Tibial nerve (tissue), 4 donors: ENCODE measurements at places on chromosomes 7 and 10. TPM values are rescaled to one million over a fixed set of nuclear protein-coding genes. Genes with fewer than 3 reads are reported as not detected.

Gene POLD2
- 87.9 TPM for total RNA-seq

Gene SEMA3D
- total RNA-seq: 4.8 TPM

Gene ANKRD30A
- under 0.01 TPM for total RNA-seq

Gene CCL24
- not detected for total RNA-seq

Gene ZNF239
- total RNA-seq: 3.3 TPM

Gene STARD3NL
- 28.3 TPM for total RNA-seq

Gene PRKCQ
- 0.21 TPM for total RNA-seq

Gene FGF8
- not detected for total RNA-seq

Gene GIMAP4
- 44.1 TPM for total RNA-seq

Gene PHKG1
- 1.3 TPM for total RNA-seq

Gene LEP
- total RNA-seq: 70.7 TPM

Gene TRRAP
- 34.3 TPM for total RNA-seq

Gene SORCS3
- 3.9 TPM for total RNA-seq

Gene C10orf105
- total RNA-seq: 0.20 TPM

Gene DPYSL4
- total RNA-seq: 0.60 TPM

Gene MPP7
- total RNA-seq: 1.5 TPM

Gene PARG
- 36.1 TPM for total RNA-seq

Gene PRKAR1B
- 12.3 TPM for total RNA-seq

Gene MYL10
- total RNA-seq: not detected

Gene INSYN2A
- total RNA-seq: 0.98 TPM

Gene SORBS1
- 544 TPM for total RNA-seq
